ENCODE measurements at places on chromosomes 3 and 15.

GRCh38 chr3:147356145-147356908, 50.0 kb downstream of the ZIC4 start:
- peaks cover 6% of the 10 kb centered on the region for H3K4me1 ChIP-seq
- no peak overlapping the region for H3K27ac ChIP-seq
- H3K36me3 ChIP-seq, result no peaks in the 10 kb centered on the region
- H3K4me3 ChIP-seq, result no peak overlapping the region
- DNase-seq, result no peak

DNA sequence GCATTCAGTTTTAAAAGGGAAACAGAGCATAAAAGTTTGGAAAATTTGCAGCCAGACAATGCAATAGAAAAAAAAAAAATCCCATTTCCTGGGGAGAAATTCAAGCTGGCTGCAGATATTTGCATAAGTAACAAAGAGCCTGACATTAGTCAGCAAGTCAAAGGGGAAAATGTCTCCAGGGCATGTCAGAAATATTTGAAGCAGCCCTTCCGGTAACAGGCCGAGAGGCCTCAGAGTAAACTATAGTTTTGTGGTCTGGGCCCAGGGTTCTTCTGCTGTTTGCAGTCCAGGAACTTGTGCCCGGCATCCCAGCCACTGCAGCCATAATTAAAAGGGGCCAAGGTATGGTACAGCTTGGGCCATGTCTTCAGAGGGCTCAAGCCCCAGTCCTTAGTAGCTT, 411.6 kb upstream of the BCHE start:
- DNase-seq, result no peak
- H3K4me3 ChIP-seq, result no peak overlapping the region
- H3K27me3 ChIP-seq, result no peaks in the 10 kb centered on the region
- no peaks in the 10 kb centered on the region for H3K36me3 ChIP-seq

- H3K27ac ChIP-seq, result no peak overlapping the region
- no peaks in the 10 kb centered on the region for H3K27me3 ChIP-seq
- no peak overlapping the region for H3K4me3 ChIP-seq
- no peak for DNase-seq
- no peaks in the 10 kb centered on the region for H3K36me3 ChIP-seq
Measured at GRCh38 chr3:177828208-177828565, 630.9 kb upstream of the TBL1XR1 start.

DNA sequence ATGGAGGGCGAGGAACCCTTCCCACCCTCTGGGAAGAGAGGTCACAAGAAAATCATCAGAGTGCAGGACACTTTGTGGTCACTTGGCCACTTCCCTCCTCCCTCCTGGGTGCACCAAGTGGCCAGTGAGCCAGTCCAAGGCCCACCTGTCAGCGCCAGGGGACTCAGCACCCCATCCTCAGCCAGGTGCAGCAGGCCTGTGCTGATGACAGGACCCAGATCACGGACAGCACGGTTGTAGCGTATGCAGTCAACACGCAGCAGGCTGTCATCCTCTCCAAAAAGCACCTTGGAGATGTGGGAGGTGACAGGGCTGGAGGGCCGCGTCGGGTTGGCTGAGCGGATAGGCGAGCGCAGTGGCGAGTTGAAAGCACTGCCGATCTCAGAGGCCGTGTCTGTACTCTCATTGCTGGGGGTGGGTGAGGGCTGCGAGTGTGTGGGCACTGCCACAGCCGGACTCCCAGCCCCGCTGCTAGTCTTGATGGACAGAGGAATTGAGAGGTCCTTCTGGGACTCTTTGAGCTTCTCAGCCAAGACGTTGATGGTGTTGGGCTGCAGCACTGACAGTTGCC, 41.5 kb downstream of the SEMA3G start:
- peaks cover 82% of the 10 kb centered on the region for H3K36me3 ChIP-seq
- H3K4me1 ChIP-seq, result peaks cover 6% of the 10 kb centered on the region
- no peaks in the 10 kb centered on the region for H3K27me3 ChIP-seq
- no peak overlapping the region for H3K27ac ChIP-seq
- DNase-seq, result no peak
